ENCODE measurements at places on chromosomes 6 and 20.

DNA sequence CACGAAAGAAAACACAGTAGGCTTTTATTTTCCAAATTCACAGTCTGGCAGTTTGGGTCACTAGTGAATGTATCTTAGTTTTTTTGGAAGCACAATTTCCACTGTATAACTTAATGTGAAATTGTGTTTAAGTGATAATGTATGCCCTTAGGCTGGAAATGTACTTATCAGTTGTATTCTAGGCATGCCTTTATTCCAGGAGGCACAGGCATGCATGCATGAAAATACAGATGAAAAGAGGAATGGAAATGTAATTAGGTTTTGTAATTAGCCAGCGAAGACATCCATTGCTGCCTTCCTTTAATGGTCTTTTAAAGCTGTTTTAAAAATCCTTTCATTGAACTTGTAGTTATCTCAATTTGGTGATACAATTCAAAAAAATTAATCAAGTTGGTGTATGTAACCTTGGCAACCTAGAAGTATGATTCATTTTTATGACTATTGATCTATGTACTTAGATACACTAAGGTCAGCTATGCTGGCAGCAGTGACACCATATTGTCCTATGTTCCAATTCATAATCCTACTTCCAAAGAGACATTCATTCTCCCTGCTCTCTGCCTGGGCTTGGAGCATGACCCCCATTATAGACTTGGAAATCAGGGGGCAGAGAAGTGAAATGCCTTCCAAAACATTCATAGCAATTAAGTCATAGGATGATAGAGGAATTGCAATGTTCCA lies 73.1 kb downstream of the SNAP25 start:
- no peak for DNase-seq

- no peak for DNase-seq
Observed at GRCh38 chr6:157461000-157461915, 80.3 kb downstream of the ZDHHC14 start.

GRCh38 chr6:168155821-168156741 lies 77.1 kb upstream of the FRMD1 start:
- DNase-seq: no peak

DNA sequence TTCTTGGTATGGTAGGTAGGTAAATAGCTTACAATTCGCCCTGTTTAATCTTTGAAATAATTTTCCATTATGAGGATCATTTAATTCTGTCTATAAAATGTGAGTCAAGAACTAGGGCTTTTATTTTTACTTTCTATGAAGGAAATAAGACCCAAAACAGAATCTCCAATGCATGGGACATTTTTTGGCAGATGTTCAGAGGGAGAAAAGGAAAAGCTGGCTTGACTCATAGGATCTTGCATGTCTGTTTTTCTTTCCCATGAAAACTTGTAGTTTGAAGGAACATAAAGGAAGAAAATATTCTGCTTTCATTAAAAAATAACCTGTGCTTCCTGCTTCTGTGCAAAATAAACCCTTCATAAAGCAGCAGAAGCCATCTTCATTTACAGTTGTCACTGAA lies 143.1 kb upstream of the INSM1 start:
- no peak for DNase-seq

DNA sequence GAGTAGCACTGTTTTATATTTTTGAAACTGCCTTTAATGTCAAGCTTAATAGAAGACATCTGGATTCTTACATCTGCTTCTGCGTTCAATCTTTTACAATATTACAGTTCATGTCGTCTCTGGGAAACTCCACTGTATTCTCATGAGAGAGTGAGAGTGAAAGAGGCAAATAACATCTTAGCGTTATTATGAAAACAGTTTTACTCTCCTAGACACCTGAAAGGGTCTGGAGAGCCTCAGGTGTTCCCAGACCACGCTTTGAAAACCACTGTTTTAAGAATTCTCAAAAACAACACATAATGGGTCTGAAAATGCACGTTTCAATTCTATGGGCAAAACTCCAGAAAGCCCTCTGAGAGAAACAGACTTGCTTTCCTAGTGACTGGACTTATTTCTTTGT lies 63.3 kb downstream of the ARHGAP18 start:
- DNase-seq: no peak

Measured in cortex of kidney (tissue), 1 donor.